ENCODE measurements at places on chromosomes 4 and X. TPM values are rescaled to one million over a fixed set of nuclear protein-coding genes. Genes with fewer than 3 reads are reported as not detected.

EDNRA gene
- 3.7 TPM for total RNA-seq

DNA sequence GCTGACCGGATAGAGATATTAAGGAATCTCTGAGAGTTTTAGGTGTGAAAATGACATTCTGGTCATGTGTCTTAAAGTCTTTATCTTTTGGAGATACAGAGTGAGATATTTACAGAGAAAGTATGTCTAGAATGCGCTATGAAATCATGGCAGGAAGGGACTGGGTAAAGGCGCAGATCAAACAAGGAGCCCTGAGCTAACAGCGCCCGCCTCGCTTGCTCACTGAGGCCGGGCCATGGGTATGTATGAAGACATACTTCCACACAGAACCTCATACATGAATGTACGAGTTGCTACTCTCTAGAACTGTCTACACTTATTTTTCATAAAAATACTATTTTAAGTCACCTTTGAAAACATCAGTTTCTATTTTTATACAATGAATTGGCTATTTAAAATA, 20.0 kb downstream of the FAM53A start:
- DNase-seq: no peak

DNA sequence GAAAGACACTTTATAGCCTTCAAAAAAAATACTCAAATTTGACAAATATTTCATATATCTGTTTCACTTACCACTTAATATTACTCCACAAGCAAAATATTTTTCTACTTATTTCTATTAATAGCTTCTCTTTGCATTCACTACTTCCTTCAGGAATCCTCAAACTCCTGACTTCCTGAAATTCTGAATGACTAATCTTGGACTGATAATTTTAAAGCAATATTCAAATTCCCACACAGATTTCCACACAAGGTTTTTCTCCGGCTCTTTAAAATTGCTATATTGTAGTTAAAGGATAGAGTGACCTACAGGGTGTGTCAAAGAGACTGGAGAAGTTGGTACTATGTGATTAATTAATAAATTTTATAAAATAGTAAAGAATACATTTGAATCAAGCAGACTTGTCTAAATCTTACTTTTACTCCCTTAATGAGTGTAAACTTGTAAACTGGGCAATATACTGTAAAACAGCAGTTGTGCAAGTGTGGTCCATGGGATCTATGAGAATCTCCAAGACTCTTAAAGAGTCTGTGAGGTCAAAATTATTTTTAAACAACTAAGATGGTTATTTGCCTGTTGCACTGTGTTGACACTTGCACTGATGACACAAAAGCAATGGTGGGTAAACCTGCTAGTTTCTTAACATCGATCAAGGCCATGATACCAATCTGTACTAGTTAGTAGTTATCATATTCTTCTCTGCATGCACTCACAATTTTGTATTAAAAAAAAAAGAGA, 44.5 kb downstream of the ANKRD17 start:
- DNase-seq: peak; percentile 39

GRCh38 chrX:3651277-3651676, 62.2 kb downstream of the PRKX start:
- DNase-seq: peak; percentile 19

- no peak for DNase-seq
Observed at GRCh38 chr4:109978704-109979454, 66.2 kb downstream of the EGF start.

GRCh38 chr4:76105652-76106051, 31.1 kb downstream of the ART3 start:
- no peak for DNase-seq

Data from bronchial epithelial cell (primary cell).